OCI-LY7 (cell line): ENCODE measurements at places on chromosomes 11 and 22. TPM values are rescaled to one million over a fixed set of nuclear protein-coding genes. Genes with fewer than 3 reads are reported as not detected.

The OR5B21 gene
- 0.48 and 0.55 TPM in 2 replicates for total RNA-seq

The PATE2 gene
- 1.1 and 1.4 TPM in 2 replicates for total RNA-seq

The P2RY2 gene
- not detected in 2 replicates for total RNA-seq

The TMEM109 gene
- 67.8 and 68.6 TPM in 2 replicates for total RNA-seq

The RIMBP3B gene
- 1.1 and 1.5 TPM in 2 replicates for total RNA-seq

The MPPED2 gene
- total RNA-seq = not detected in 2 replicates

The KRTAP5-9 gene
- not detected in 2 replicates for total RNA-seq

The OR4A16 gene
- not detected in 2 replicates for total RNA-seq

The GRIA4 gene
- not detected in 2 replicates for total RNA-seq

The ARHGAP8 gene
- not detected in 2 replicates for total RNA-seq

The NEFH gene
- not detected in 2 replicates for total RNA-seq

The SLC15A3 gene
- 41.4 and 43.9 TPM in 2 replicates for total RNA-seq
